G401 (cell line): ENCODE measurements at places on chromosomes 13 and 19. TPM values are rescaled to one million over a fixed set of nuclear protein-coding genes. Genes with fewer than 3 reads are reported as not detected.

DNA sequence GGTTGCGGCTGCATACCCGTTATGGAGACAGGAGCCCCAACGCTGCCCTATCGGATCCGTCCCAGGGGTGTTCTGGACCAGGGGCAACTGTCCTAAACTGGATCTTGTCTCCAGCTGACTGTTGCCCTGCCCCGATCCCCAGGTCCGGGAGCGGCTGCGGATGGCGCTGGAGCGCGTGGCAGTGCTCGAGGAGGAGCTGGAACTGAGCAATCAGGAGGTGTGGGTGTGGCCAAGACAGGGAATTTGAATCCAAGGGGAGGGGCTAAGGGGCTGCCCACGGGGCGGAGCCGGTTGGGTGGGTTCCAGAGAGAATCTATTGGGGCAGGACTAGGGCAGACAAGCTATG lies 9.9 kb downstream of the PPFIA3 start:
- no peak for DNase-seq

DNA sequence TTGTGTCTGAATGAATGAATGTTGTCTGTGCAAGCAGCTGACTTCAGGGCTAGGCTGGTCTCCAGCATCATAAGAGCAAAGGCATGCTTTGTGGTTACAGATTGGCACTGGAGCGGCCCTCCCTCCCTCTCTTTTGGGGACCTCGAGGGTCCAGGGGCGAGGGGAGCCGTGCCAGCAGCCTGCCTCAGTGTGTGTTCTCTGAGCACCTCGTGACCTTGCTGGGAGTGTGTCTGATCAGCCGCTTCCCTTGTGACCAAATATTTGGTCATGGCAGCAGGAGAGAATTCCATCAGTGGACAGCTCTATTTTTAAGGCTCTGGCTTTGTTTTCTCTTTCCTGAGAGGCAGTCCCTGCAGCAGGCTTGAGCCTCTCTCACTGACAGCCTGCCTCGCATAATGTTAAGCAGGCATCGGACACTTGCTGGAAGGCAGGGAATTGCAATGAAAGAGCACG lies 329.7 kb downstream of the UQCRFS1 start:
- peak; percentile 6 for DNase-seq

GRCh38 chr13:107065036-107065435 lies 497.1 kb upstream of the ARGLU1 start:
- no peak for DNase-seq

DNA sequence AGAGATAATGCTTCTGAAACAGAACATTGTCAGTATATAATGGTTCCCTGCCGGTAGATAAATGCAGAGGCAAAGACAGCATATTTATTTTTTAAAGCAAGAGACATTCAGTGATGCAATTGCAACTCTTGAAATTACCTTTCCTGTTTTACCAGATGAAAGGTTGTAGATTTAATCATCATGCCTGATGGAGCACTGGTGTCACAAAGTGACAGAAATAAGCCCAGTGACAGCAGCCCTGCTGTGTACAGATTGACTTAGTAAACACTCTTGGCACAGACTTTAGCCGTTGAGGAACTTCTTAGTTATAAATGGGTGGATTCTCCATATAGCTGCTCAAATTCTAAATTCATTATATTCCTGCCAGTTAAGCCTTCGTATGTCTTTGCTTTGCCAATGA lies 172.5 kb downstream of the ITGBL1 start:
- DNase-seq, result no peak

DNA sequence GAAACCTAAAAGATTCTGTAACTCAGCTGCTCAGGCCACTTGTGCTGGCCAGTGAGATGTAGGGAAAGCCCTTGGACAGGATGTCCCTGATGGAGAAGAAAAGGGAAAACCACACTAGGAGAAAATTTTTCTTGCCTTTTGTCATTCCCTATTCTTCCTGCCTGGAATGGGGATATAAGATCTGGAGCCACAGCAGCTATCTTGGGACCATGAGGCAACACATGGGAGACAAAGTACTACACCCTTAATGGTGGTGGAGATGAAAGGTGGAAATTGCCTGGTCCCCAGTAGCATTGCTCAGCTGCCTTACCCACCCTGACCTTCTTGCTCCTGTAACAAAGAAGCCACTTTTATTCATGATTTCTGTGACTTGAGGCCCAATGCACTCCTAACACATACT lies 9.4 kb downstream of the RSPH6A start:
- DNase-seq, result no peak

DNA sequence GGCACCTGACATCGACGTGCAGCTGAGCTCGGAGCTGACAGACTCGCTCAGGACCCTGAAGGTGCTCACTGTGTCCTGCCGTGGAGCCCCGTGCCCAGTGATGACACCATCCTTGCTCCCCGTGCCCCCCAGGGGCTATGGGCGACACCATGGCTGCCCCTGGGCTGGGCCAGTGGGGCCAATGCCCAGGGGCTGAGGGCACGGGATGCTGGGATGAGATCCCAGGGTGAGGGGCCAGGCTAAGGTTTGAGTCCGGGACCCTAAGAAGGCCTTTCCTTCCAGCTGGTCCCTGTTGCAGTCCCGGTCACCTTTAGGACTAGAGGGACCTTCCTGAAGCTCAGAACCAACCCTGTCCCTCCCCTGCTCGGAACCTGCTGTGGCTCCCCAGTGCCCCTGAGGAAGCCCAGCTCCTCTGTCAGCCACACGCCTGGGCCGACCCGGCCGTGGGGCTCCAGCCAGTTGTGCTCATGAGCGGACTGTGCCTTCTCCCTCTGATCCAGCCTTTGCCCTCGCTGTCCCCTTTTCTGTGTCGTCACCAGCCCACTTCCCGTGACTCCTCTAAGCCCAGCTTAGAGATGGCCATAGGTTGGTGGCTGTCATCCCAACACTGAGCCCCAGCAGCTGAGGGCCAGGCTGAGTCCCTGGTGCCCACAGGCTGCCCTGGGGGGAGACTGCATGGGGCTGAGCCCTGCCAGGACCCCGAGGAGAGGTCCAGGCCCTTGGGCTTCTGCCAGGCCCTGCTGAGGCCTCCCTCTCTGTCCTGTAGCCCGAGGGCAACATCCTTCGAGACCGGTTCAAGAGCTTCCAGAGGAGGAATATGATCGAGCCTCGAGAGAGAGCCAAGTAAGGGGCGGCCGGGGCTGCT lies 10.6 kb downstream of the NOP53 start:
- no peak for DNase-seq

DNA sequence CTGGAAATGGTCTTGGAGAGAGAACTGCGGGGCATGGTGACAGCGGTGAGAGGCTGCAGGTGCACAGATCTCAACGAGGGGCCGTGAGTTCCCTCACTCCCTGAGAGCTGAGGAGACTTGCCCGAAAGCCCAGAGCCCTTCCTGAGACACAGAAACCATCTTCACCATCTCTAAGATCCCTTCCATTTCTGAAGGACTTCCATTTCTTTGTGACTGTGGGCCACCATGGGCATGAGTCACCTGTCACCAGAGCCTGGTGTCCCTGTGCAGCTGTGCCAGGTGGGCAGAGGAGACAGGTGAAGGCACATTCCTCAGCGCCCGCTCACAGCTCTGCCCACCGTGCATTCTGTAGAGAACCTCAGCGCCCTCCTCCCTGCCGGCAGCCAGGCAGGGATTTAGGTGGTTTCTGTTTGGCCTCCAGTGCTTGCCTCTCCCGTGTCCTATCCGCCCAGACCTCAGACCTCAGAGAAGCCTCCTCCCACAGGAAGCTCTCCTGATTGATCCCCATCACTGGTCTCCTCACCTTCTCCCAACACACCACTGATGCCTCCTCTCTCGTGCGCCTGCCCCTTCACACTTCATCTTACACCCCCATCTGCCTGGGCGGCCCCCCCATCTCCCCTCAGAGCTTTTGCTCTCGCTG lies 24.2 kb downstream of the SH3GL1 start:
- no peak for DNase-seq

GRCh38 chr13:78787190-78787589 lies 128.2 kb upstream of the OBI1 start:
- no peak for DNase-seq

- DNase-seq, result no peak
Measured at GRCh38 chr13:33438918-33439317, 153.4 kb upstream of the STARD13 start.

- peak; percentile 71 for DNase-seq
Measured at GRCh38 chr13:77740931-77741596, 43.6 kb downstream of the SLAIN1 start.

DNA sequence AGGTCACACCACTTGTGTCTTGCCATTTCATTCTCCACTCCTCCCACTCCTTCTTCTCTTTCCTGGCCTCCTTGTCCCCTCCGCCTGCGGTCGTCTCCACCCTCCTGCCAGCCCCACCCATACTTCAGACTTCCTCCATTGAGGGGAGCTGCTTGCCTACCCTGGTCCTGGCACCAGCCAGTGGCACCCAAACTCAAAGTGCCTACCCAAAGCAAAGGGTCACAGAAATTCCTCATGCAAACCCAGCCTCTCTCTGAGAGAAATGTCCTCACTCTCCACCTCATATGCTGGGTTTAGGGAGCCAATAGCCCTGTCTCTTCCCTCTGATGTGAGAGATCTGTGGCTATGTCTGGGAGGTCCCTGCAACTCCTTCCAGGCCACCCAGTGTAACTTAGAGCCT lies 109.6 kb downstream of the TEX26 start:
- no peak for DNase-seq

- no peak for DNase-seq
Measured at GRCh38 chr13:23959231-23959862, 62.0 kb upstream of the C1QTNF9B start.

DNA sequence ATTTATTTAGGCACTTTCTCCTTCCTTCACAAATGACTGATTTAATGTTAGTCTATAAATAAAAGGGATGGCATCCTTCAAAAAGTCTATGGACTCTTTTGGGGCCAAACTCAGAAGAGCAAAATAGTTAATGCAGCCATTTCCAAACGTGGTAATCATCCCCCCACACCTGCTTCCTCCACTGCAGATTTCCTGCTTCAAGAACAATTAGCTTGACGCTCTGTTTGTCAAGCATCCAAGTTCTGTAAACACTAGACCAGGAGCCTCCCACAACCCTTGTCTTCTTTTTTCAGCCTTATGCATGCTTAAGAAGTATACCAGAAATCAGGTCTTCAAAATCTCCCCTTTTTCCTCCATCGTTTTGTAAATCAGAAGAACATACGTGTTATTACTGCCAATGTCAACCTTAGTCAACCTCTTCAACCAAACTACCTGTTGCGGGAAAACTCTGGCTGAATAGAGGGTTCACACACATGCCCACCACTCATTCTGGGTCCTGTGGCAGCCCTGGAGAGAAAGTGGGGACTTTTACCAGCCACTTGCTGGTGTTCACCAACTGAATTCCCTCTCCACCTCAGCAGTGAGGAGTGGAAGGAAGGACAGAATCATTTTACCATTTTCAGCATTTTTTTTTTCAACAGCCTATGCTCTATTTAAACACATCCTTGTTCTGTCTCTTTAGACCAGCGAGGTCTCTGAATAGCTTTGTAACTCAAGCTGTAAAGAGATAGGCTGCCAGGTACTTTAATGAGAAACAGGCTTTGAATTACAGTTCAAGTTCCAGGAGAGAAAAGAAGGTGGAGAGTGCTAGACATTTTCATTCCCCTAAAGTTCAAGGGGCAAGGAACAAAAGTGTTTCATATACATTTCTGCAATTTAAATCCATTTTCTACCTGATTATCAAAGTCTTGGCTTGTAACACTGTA lies 39.1 kb downstream of the EFNB2 start:
- DNase-seq, result peak; percentile 67

DNA sequence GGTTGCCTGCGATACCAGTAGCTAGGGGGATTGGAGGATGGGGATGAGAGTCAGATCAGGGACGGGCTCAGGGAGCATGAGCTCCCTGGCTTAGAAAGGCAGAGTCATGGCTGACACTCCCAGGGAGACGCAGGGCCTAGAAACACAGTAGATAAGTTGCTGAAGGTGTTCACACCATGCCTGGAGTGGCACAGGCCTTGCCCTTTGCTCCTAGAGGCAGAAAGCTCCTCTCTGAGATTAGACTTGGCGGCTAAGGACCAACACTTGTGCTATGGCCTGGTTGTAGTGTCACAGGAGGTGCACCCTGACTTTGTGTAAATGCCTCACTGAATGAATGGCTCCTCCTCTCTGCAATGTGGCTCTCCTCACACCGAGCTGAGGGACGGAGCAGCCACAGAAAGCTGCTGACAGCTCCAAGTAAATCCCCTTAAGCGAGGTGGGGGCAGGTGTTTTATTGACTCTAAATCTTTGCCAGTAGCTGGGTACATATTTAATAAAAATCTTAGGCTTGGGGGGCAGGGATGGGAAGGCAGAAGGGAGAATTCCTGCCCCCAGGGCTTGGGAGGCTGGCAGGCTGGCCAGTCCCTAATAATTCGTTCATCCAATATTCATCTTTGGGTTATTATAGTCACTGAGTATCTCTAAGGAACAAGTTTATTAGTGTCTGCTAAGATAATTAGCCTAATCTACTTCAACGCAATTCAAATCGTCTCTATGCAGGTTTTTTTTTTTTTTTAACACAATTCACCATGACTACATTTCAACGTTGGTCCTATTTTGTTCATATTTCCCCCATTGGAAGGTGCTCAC lies 54.9 kb downstream of the SIAH3 start:
- DNase-seq, result no peak

DNA sequence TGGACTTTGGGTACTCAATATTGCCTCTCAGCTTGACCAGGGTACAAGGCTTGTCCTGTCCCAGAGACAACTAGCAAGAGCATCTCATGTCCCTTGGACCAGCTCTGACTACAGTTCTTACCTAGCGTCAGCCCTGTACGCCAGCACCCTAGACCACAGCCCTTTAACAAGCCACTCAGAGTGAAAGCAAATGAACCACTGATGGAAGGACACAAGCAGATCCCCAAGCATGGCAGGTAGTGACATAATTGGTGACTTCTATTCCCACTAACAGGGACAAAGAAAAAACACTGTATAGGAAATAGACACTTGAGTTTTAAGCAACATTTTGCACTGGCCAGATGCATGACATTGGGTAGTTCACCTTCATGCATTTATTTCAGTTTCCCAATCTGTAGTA lies 8.8 kb upstream of the LRCH1 start:
- no peak for DNase-seq

GRCh38 chr13:66218583-66218982 lies 1011.6 kb downstream of the PCDH9 start:
- no peak for DNase-seq

DNA sequence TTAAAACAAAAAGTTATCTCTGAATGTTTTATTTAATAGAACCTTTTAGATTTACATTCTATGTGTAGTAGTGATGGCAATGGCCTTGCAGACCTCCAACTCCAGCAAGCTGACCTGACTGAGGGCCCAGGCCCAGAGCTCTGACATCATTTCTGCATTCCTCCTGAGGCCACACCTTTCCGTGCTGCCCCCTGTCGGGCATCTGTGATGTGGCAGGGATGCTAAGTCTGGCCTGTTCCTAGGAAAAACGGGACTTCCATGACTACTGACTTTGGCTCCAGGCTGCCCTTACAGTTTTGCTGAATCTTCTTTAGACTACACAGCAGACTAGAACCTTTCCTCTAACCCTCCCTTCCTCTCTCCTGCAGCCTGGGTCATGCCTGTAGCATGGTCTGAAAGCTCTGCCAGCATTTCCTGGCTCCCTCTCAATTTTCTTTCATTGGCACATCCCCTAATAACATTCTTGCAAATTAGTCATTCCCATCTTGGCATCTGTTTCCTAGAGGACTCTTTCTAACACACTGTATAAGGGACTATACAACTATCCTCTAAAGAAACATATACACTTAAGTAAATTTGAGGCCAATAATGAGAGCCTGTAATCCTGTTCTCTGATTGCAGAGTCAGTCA lies 249.1 kb downstream of the GPC5 start:
- no peak for DNase-seq

Gene KIR2DL4
- not detected in 2 replicates for total RNA-seq

Gene HNRNPA1L2
- 1.7 and 2.3 TPM in 2 replicates for total RNA-seq

Gene PLK5
- total RNA-seq, result not detected in 2 replicates

Gene ACER1
- not detected in 2 replicates for total RNA-seq

Gene EID2B
- 5.3 and 15.5 TPM in 2 replicates for total RNA-seq

Gene ZNF69
- 6.5 and 9.9 TPM in 2 replicates for total RNA-seq

Gene NOVA2
- total RNA-seq, result not detected in 2 replicates

Gene ATP4A
- not detected in 2 replicates for total RNA-seq

Gene KLK11
- total RNA-seq, result not detected in 2 replicates

Gene SLITRK6
- total RNA-seq, result not detected in 2 replicates

Gene WDR88
- not detected in 2 replicates for total RNA-seq
